ENCODE measurements at places on chromosomes 4 and X.

DNA sequence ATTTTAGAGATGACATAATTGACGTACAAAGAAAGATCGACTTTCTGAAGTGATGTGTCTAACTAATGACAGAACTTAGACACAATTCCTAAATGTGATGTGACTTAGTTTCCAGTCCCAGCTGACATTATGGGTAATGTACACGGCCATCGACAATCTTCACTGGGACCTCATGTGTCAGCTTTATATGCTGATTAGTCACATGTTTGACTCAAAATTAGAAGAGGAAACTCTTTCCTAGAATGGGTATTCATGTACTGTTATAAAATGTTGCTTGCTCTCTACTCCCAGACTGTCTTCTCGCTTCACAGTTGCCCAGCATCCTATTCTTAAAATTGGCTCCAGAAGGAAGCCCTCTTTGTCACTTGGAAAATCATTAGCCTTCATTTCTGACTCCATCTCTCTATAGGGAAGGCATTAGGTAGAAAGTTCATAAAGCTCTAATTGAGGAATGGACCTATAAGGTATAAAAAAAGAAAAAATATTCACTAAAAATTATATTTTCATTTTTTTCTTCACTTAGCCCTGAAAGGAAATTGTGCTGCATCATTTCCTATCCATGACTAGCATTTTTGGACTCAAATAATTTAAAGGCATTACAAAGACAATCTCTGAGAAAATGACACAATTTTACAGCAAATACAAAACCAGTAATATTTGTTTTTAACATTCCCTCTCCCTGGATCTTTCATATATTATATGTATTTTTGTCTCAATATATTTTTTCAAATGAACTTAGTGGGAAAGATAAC is 554.6 kb downstream of the INPP4B start:
- DNase-seq: no peak

GRCh38 chr4:168832763-168833575 is 177.1 kb downstream of the CBR4 start:
- no peak for DNase-seq

GRCh38 chrX:49075347-49075746 is 1.5 kb upstream of the PRAF2 start:
- no peak for DNase-seq

DNA sequence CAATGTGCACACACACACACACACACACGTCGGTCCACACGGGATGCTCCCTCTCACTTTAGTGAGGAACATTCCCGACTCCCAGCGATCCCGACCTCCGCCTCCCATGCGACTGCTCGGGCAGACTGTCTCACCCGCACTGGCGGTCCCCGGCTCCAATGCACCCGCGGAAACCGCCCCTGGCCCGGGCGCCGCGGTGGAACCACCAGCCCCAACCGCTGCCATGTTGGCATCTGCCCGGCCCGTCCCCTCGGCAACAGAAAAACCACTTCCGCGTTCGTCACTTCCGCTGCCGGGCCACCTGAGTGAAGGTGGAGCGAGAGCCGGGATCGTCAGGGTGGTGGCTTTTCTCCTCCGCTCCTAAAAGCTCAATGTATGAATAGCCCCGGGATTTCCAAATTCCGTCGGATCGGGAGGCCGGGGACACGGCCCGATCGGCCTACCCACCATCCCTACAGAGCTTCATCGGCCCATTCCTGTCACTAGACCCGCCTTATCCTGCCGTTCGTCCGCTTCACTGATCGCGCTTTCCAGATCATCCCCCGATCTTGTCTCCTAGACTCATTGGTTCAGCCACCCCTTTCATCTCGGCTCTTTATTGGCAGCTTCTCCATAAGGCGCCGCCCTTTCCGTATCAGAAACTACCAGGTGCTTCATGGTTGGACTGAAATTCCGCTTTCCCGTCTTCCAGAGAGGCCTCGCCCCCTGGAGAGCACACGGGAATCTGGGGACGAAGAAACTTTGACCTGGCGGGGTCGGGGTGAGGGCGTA is at the start of gene SLC35A2:
Gene SLC35A2 (minus strand): TSS at position 235 of the 771 bp plus-strand sequence. CDS start 10 bp downstream, at position 225.
- DNase-seq: peak; percentile 85

- DNase-seq: no peak
Measured at GRCh38 chr4:162241857-162242256, 78.1 kb upstream of the FSTL5 start.

DNA sequence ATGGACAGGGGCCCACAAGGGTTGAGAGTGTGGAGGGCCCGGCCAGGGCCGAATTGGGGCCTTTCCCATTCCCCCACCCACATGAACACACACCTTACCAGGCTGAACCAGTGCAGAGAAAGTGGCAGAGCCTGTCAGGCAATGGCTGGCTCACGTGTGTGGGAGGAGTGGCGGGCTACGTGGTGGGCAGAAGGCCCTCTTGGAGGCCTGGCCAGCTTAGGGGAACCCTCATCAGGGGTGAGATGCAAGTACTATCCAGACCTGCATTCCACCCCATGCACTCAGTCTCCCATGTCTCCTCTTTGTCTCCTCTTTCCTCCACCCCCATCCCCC is 965 bp downstream of the TCEAL4 start:
- DNase-seq: no peak

GRCh38 chr4:139144911-139145551 is 32.0 kb downstream of the ELF2 start:
- DNase-seq: no peak

DNA sequence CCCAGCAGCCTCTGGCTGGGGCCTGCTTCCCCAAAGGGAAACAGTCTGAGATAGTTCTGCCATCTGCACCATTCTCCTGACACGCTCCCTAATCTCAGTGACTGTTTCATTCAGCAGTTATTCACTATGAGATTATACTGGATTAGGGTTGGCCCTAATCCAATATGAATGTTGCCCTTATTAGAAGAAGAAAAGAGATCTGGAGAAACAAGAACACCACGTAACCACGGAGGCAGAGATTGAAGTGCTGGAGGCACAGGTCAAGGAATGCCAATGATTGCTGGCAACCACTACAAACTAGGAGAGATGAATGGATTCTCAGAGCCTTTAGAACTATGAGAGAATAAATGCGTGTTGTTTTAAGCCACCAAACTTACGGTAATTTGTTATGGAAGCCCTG is 7.4 kb downstream of the ACOX3 start:
- no peak for DNase-seq

- DNase-seq: no peak
Measured at GRCh38 chr4:69649629-69650028, 3.4 kb downstream of the UGT2A1 start.

DNA sequence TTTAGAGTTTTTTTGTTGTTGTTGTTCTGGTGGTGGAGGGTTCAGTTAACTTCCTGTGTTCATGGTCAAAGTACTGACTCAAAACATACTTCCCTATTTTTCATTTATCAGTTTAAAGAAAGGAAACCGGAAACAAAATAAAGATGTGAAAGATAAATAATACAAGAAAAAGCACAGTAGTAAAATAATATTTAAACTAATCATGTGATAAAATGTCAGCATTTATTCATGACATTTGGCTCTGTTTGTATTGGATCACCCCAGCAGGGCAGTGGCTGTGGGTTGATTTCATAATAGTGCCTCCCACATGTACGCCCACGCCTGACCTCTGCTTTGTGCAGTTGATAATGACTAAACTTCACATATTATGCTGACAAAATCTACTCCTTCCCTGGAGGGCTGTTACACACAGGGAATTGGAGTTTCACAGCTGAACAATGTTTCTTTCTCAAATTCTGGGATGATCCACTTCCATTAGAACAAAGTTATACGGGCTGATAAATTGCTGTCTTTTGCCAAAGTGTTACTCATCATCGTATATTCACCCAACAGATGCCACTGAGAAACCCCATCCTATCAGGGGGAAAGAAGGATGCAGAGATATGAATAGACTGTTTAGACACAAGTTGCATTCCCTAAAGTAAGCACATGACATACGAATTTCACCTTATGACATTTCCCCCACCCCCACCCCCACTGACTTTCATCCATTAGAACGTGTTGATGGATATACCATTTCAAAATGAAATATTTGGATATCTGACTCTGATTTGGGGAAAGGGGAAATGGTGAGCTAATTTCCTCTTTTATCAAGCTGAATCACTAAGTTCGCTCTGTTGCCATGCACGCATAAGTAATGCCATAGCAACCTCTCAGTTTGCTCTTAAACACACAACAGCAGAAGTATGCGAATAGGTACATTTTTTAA is 48.3 kb downstream of the AMELX start:
- no peak for DNase-seq

DNA sequence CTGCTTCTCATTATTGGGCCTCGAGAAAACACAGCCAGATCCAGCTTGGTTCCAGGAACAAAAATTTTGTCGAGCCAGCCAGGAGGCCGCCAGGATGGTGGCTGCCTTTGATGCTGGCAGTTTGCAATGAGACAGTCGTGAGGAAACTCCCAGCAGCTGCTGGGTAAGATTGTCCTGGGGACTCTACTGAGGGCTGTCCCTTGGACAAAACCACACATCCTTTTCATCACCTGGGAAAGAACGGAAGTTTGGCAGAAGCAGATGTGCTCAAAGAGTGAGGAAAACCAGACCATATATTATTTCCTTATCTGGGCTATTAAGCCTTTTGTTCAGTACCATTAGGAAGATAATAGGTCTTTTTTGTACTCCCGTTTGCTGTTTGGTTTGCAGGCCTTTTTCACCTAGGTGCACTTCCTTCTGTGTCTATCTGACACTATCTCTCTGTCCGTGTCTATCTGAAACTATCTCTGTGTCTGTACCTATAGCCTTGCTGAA is 13.4 kb upstream of the PAPSS1 start:
- DNase-seq: no peak

- DNase-seq: no peak
Measured at GRCh38 chr4:72663828-72664227, 94.8 kb upstream of the ADAMTS3 start.

DNA sequence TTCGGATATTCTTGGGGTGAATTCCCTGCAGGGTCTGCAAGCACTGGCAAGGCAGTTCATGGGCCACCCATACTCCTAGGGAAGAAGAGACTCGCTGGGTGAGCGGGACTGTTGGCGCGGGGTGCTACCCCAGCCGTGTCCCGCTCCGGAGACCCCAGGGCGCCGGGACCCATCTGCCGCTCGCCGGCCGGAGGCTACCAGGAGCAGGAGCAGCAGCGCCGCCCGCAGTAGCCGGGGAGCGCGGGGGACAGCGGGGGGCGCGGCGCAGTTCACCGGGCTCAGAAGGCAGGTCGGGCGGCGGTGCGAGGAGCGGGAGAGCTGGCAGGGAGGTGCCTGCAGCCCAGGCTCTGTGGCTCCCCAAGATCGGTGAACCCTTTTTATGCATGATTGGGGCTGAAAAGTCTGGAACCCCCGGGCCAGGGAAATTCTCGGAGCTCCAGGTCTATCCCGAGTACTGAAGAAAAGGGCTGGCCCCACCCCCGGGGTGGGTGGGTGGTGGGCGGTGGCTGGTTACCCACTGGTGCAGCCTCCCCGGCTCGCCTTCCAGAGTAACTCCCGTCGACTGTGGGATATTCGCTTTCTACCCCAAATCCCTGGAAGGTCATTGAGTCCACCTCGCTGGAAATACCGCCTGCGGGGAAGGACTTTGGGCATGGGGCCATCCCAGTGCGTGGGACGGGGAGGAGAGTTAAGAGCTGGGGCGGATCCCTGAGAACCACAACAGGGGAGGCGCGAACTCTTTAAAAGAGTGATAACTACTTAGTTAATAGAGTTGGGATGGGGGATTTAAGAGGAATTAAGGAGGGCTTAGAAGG is 37.6 kb downstream of the PF4 start:
- no peak for DNase-seq

DNA sequence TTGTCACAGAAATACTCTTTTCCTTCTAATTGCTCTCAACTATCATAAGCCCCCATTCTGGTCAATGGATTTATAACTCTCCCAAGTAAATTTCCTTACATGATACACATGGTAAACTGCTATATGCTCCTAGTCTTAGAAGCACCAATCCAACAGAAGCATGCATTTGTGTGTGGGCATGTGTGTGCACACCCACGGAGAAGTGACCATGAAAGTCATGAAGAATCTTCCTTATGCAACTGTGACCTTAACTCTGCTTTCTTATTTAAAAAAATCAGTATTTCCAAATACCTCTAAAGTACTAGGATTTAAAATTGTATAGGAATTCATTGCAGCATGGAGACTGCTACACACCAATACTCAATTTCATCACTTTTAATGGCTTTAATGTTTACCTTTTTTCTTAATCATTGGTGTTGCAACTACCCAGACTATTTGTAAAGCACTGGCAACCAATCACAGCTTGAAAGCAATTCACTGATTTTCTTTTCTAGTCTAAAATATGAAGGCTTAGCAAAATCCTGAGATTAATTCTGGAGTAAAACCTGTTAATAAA is 47.6 kb downstream of the MAML3 start:
- DNase-seq: no peak

GRCh38 chr4:89803036-89803435 is 33.9 kb downstream of the SNCA start:
- DNase-seq: no peak

DNA sequence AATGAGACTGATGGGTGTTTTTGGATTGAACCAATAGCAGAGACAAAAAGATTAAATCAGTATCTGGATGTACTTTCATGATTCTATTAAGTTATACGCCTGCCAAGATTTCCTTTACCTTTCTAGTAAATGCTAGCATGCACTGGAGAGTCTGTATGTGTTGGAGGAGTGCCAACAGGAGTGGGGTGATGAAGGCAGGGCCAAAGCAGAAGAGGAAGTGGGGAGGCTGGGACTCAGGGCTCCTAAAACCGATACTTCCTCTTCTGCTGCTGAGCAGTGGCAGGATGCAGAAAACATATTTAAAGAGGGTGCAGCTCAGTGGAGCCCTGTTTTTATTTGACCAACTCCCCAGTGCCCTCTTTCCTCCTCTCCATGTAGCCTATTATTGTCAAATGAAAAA is 5.6 kb downstream of the CYSLTR1 start:
- DNase-seq: peak; percentile 58

DNA sequence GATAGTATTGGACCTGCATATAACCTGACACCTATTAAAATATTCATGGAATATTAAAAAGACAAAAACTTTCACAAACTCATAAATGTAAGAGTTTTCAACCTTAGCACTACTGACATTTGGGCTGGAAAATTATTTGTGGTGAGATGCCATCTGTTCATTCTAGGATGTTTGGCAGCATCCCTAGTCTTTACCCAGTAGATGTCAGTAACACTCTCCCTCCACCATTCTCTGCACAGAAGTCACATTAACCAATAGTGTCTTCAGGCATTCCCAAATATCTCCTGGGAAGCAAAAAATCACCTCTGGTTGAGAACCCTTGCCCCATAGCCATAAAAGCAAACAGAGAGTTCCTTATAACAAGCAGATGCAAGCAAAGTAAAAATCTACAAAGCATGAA is 41.4 kb upstream of the NDST4 start:
- no peak for DNase-seq

DNA sequence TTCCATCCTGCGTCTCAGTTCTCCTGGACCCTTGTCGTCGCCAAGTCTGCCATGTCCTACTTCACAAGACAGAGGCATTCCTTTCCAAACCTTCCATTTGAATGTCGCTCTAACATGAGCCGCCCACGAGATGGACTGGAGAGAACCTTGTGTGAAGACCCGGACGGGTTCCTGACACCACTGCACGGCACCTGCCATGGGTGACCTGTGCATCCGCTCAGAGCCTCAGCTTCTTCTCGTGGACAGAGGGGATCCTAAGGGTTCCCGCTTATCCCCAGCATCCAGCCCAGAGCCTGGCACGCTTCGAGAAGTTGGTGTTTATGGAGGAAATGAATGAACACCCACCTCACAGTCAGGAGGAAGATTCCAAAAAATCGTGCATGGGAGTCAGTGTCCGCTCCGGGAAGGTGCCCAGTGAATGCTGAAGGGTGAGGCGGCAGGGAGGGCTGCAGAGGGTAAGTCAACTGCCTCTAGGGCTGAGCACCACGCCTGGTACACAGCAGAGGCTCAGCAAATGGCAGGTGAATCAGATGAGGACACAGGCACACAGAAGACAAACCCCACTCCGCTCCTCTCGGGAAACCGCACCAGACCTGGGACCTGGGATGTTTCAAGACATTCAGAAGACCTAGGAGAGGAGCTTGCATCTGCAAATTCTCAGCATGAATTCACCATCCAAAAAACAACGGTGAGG is 52.6 kb downstream of the WFS1 start:
- DNase-seq: no peak
